ENCODE measurements at places on chromosomes 4 and X. TPM values are rescaled to one million over a fixed set of nuclear protein-coding genes. Genes with fewer than 3 reads are reported as not detected.

NEIL3 gene
- not detected for total RNA-seq

USP17L17 gene
- total RNA-seq: not detected

BEX5 gene
- total RNA-seq: not detected

RBM46 gene
- not detected for total RNA-seq

ERAS gene
- total RNA-seq: not detected

MAGEB17 gene
- total RNA-seq: not detected

MAOB gene
- 44.4 TPM for total RNA-seq

STBD1 gene
- total RNA-seq: 39.8 TPM

- DNase-seq: no peak
Measured at GRCh38 chrX:128365492-128365891, 313.3 kb upstream of the ACTRT1 start.

GRCh38 chrX:153948002-153948466 is 3.6 kb upstream of the RENBP start:
- DNase-seq: no peak

DNA sequence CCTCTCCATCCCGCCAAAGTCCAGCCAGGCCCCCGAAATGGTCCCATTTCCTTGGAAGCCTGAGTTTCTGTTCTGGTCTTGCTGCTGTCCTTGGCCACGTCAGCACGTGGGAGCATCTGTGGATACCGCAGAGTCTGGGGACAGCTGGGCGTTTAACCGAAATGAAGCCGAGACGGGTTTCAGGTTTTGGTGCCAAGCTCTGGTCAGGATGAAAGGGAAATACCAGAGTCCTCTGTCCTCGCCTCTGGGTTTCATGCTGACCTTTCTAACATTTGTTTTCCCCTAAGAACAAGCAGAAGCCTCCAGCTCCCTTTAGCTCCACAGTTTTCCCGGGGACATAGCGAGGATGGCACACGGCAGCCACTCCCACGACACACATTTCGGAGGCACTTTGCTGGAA is 19.7 kb downstream of the SHOX start:
- DNase-seq: no peak

- DNase-seq: no peak
Measured at GRCh38 chrX:130594453-130594916, 192.7 kb downstream of the RBMX2 start.

- no peak for DNase-seq
Measured at GRCh38 chrX:18415386-18415785, 10.0 kb upstream of the CDKL5 start.

- DNase-seq: no peak
Measured at GRCh38 chr4:102037566-102037965, 247.0 kb downstream of the BANK1 start.

DNA sequence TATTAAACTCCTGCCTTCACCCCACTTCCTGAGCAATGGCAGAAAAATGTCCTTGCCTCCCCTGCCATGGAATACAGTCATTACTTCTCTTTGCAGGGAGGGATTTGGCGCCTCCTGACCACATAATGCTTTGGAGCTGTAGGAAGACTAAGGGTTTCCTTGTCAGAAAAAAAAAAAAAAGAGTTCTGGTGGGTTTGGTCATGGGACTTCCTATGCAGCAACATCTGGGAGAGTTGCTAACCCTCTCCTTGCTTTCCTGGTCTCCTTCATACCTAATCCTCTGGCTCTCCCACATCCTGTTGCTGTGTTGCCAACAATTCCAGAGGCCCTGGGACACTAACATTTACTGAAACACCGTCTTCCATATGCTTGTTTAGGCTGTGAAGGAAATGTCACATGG is 75.1 kb upstream of the MBNL3 start:
- no peak for DNase-seq

GRCh38 chr4:71449878-71450277 is 111.1 kb downstream of the SLC4A4 start:
- DNase-seq: no peak

DNA sequence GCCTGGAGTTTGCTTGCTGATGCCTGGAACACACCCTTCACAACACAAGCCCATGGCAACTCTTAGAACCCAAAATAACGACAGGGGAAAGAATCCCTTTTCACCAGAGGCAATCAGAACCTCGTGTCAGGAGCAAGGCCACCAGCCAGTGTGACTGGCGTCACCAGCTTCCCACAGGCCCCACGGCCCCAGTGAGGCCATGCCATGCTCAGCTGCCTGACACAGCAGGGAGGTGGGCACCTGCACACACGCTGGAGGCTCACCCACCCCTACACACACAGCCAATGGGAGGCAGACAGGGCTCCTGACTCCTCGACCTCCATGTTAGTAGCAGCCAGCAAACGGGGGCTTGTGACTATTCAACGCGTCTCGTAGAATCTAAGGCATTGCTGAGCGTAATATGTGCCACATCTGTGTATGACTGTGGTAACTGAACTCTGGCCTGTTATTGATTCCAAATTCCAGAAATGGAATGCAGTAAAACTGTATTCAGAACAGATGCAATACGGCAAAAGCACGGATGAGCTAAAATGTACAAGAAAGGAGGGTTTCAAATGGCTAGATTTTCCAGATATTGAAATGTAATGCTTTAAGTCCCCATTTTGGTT is 28.5 kb downstream of the RNF212 start:
- DNase-seq: no peak

- no peak for DNase-seq
Measured at GRCh38 chrX:11628399-11628798, 37.3 kb downstream of the ARHGAP6 start.

GRCh38 chr4:169079942-169080827 is 70.1 kb upstream of the CBR4 start:
- peak; percentile 40 for DNase-seq

DNA sequence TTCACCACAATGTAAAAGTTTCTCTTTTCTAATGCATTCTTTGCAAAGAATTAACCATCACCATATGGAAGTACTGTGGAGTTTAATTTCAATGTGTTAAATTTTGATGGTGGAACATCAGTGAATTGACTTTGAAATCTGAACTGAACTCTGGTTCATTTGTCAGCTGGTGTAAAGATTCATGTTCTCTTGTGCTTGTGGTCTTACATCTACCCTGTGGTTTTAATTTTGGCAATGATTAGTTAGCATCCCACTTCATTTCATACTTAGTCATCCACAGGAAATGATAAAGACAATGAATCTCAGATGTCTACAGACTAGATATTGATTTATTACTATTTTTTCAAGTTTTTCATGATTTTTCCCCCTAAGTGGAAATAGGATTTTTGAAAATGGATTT is 77.8 kb downstream of the GRID2 start:
- DNase-seq: no peak

DNA sequence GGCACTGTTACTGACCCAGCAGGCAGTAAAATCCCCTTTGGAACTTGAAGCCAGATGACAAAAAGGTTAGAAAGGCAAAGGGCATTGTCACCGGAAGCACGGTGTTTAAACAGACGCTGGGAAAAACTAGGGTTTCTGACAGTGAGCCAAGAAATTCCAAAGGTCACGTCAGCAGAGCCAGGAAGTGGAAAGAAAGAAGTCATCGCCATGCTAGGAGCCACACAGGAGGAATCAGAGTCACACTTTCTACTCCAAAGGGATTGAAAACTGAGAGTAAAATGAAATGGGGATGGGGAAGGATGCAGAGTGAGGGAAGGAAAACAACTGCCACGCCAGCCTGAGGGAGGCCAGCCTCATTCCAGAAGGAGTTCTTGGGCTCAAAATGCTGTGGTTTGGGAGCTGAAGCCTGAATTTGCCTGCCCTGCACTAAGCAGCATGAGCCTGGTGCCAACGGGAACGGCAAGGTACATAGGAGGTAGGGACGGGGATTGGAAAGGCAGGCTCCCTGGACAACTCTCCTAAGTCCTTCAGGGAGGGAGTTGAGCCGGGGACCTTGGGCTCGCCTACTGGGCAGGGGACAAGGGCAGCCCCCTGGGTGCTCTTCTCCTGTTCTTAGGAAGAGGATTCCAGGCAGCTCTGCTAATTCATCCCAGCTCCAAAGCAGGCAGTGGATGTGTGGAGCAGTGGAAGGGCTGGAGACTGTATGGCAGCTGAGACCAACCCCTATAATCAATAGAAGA is 66.8 kb downstream of the SOWAHB start:
- no peak for DNase-seq

GRCh38 chrX:123201720-123202119 is 17.6 kb downstream of the GRIA3 start:
- no peak for DNase-seq

- DNase-seq: no peak
Measured at GRCh38 chrX:29662759-29663503, 552.4 kb upstream of the MAGEB2 start.

DNA sequence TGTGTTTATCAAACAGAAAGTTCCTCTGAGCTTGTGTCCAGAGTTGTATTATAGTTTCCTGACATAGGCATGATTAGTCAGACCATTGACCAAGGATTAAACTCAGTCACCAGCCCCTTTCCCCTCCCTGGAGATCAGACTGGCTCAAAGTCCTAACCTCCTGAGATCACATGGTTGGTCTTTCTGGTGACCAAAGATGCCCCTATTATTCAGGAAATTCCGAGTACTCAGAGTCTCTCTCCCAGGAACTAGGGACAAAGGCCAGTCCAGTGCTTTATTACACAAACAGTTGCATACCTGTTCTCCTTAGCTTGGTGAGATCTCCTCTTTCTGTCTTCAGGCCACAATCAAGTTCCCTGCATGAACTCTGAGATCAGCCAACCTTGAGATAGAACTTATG is 14.5 kb upstream of the ENPP6 start:
- no peak for DNase-seq

- DNase-seq: peak; percentile 30
Measured at GRCh38 chrX:106467422-106467821, 144.4 kb upstream of the RADX start.
